Stimulated activated memory B cell treated with anti-CD40 and anti-IgM and Interleukin-4, amounts not matched to agents 10 μg/mL and 1 μg/mL and 100 μg/mL, for 72 hours (primary cell): ENCODE measurements at places on chromosomes 7 and 10.

- ATAC-seq: no peak
These were observed 111.8 kb downstream of the JAZF1 start for GRCh38 chr7:28068811-28069216.

DNA sequence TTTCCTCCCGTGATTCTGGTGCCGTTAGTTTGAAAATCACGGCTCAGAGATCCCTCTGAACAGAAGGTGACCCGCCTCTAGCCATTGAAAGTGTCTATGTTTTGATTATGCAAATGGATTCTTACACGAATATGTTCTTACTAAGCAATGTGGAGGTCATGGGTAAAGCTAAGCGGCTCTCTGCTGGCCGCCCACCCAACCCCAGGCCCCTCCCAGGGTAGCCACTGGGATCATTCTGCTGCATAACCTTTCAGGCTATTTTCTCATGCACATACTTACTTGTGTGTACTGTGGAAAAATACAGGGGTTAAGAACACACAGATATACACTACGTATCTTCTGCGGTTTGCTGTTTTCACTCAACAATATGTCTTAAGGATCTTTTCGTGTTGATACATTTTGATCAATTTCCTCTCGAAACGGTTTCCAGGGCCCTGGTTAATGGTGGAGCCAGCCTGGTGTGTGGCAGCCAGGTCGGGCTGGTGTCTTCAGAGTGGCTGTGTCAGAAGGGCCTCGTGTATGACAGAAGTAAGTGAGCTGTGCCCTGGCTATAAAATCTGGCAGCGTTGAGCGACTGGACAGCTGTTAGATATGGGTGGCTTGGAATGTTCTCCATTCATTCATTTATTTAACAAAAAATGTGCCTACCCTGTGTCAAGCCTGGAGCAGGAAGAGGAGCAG lies 29.9 kb downstream of the ZNF783 start:
- ATAC-seq: no peak

DNA sequence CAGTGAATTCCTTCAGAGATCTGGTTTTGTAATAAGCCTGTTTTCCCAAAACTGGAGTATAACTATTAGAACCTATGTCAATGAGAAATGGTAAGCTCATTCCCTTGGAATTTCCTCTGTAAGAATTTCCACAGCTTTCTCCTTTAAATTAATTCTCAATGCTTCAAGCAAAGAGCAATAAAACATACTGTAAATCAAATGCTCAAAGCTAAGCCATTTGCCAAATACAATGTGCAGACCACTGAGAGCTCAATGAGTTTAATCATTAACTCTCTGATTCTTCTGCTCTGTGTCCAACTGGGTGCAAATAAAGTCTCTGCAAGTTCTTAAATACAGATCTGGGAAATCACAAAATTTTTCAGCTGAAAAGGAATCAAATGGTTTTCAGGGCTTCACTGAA lies 227.6 kb upstream of the IMMP2L start:
- ATAC-seq: no peak

- peak; percentile 50 for ATAC-seq
These were observed 118.2 kb upstream of the PPIF start for GRCh38 chr10:79229071-79229541.
